ENCODE measurements at places on chromosomes 5 and 9.

DNA sequence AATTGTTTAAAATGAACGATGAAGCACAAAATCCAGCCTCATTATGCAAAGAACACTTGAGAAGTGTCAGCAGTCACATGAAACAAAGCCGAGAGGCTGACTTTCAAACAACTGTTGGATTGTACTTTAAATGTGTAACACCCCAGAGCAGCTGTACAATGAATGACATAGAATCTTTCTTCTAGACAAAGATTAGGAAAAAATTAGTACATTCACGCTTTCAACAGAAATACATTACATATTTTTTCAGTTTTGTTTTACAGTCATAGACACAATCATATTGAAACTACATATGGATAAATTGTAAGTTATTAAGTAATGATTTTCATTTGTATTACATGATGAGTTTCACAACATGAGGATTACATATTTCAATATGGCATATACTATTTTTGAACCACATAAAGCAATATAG is 10.6 kb upstream of the AGXT2 start:
- no peak for DNase-seq

DNA sequence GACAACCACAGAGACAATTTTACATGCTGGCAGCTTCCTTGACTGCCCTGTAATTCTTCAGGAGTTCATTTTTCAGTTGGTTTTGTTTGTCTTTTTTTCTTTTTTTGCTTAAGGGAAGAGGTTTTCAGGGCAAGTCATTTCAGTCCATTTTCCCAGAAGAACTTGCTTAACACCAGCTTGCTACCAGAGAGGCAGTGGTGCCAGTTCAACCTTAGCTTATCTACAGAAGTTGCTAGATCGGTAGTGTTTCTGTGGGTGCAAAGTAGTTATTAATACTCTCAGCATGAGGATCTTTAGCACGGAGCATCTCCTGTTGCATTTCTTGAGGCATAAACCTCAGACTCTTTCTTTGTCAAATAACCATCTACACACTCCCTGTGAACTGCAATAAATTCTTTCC is 1.1 kb downstream of the SPEF2 start:
- DNase-seq: no peak

GRCh38 chr5:170562166-170562874 is 58.5 kb downstream of the KCNIP1 start:
- DNase-seq: no peak

DNA sequence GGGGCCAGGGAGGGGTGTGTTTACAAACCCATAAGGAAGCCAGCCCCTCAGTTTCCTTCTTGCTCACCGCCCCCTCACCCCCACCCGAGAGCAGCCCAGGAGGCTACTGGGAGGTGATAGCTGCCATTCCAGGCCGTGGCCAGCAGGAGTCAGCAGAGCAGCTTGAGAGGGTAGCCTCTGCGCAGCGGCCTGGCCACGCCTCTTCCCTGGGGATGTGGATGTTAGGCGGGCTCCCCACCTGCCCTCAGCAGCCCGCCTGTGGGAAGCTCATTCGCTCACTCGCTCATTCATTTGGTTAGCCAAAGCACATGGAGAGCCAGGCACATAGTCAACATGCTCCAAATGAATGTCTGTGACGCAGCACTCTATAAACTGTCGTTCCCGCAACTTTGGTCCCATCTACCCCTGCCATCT is 6.1 kb upstream of the DPM2 start:
- peak; percentile 53 for DNase-seq

All from NCI-H2081 treated with DMSO at 0.1 percent for 48 hours (cell line).